ENCODE measurements at places on chromosomes 11 and 22.

DNA sequence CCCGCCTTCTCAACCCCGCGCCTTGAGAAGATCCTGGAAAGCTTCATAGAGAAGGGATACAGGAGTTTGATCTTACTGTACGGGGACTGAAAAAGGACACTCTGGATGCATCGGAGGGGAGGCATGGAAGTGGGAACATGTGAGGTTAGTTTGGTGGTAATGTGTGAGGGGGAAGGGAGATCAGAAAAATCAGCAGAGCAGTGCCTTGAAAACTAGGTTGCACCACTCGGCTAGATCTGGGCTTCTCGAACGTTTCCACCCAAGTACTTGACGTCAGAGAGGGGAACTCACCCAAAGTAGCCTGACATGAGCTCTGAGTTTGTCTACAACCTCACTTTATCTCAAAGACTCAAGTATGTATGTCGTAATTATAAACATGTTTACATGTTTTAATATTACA, 14.5 kb downstream of the USP35 start:
- DNase-seq: no peak

DNA sequence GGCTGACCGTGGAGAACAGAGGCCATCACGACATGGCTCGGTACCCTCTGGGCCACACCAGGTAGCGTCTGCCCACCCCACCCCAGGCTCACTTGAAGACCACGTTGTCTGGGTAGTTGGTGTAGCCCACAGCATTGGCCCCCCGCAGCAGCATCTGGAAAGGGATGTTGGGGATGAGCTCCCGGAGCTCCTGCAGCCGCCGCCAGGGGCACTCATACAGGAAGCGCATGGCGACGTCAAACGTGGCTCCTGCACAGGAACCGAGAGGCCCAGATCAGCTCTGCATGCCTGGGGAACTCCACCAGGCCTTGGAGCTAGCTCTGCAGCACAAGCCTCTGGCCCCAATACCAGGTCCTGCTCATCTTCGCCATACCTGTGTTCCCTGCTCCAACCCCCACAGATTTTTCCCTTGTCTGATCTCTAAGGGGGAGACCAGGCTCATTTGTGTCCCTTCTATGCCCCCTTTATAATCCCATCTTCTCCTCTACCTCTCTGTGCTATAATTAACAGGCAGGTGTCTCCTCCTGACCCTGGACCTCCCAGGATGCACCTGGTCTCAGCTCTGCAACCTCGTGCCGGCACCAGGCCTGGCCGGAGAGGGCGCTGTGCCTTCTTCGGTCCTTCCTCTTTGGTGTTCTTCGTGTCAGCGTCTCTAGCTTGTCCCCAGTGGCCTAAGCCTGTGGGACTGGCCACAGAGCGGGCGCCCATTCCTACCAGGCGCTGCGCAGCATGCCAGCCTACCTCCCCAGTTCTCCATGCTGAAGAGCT, 5.0 kb upstream of the LRFN4 start:
- DNase-seq: peak; percentile 30

- no peak for DNase-seq
Measured at GRCh38 chr11:48150213-48150612, 66.4 kb upstream of the OR4B1 start.

- no peak for DNase-seq
Measured at GRCh38 chr11:123303924-123304323, 108.9 kb upstream of the CLMP start.

GRCh38 chr11:17792161-17792560, 57.6 kb downstream of the KCNC1 start:
- no peak for DNase-seq

DNA sequence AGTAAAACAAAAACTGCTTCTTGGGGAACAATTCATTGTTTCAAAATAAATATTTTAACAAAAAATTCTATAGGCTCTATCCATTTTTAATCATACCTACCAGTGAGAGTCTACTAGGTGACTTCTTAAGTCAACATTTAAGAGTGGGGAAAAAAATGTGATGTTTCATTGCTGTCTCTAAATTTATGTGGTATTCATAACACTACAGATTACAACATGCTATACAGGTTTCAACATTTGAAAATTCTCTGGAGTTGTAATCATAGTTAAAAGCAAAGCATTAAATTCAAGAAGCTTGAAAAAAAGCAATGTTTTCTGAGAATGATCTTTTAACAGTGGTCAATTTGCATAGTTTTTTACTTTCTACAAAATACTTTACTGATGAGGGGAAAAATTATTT, 18.3 kb downstream of the SBF2 start:
- no peak for DNase-seq

GRCh38 chr11:16412525-16413172, 56.3 kb upstream of the SOX6 start:
- DNase-seq: no peak

GRCh38 chr11:111021131-111021530, 224.4 kb upstream of the POU2AF2 start:
- DNase-seq: peak; percentile 32

GRCh38 chr22:40511604-40512003, 124.9 kb downstream of the MRTFA start:
- no peak for DNase-seq

DNA sequence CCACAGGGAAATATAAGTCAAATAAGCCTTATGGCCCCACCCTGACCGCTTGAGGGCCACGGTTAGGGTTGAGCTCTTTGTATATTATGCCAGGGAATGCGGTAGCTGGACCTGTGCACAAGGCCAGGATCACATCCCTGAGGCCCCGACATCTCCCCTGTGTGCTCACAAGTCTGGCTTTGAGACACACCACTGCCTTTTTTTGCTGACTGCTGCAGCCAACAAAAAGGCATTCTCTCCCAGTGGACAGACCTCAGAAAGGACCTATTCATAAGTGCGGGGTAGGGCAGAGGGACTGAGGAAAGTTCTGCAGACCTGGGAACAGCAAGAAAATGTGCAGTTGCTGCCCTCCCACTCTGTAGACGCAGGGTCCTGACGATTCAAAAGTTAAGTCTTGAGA, 3.4 kb upstream of the SIDT2 start:
- DNase-seq: no peak

GRCh38 chr11:69376155-69377028, 82.4 kb downstream of the MYEOV start:
- DNase-seq: no peak

DNA sequence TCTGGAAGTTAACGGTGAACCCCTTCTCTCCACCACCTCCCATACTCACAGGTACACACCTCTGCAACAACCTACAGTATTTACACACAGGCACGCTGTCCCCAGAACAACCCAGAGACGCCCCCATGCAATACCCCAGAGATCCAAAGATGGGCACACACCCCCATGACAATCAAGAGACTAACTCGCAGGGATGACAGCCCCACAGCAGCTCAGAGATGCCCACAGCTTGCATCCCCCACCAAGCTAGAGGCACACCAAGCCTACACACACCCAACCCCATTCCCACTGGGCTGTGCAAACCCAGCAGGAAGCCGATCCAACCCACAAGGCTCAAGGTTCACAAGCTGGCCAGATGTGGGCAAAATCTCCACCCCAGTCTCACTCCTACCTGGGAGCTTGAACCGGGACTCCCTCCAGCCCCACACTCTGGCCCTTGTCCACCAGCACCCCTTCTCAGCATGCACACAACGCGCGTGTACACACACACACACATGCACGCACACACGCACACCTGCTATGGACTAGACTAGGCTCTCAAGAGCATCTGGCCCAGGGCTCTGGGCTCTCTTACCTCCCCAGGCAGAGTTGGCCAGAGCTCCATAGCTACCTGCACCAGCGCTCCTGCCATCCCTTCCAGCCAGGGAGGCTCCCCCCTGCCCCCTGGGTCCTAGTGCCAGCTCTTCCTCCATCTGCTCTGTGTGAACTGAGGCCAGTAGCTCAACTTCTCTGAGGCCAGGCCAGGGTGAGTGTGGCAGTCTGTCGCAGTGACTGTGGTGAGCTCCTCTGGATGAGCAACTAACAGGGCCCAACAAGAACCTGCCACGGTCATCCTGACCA, 11.5 kb downstream of the STARD10 start:
- DNase-seq: peak; percentile 45

DNA sequence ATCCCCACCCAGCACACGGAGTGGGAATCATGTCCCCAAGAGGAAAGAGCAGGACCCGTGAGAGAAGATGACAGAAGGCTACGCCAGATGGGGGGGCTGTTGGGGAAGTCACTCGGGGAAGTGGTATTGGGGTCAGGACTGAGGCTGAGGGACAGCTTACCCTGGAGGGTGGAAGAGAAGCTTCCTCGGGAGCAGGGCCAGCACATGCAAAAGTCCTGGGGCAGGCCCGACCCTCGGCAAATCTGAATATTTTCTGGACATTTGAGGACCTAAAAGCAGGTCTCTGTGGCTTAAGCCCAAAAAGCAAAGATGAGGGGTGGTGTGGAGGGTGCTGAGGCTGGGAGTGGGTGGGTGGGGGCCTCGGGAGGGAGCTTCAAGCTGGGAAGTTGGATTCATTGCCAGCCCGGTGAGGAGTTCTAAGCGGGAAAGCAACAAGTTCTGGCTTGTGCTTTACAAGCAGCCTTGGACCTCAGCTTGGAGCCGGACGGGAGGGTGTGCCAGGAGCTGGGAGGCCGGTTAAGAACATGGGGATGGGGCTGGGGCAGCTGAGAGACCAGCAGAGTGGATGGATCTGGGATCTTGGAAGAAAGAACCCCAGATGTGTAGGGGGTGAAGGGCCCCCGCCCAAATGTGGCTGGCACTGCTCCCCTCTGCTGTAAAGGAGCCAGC, 34.9 kb downstream of the GRAMD4 start:
- DNase-seq: no peak

DNA sequence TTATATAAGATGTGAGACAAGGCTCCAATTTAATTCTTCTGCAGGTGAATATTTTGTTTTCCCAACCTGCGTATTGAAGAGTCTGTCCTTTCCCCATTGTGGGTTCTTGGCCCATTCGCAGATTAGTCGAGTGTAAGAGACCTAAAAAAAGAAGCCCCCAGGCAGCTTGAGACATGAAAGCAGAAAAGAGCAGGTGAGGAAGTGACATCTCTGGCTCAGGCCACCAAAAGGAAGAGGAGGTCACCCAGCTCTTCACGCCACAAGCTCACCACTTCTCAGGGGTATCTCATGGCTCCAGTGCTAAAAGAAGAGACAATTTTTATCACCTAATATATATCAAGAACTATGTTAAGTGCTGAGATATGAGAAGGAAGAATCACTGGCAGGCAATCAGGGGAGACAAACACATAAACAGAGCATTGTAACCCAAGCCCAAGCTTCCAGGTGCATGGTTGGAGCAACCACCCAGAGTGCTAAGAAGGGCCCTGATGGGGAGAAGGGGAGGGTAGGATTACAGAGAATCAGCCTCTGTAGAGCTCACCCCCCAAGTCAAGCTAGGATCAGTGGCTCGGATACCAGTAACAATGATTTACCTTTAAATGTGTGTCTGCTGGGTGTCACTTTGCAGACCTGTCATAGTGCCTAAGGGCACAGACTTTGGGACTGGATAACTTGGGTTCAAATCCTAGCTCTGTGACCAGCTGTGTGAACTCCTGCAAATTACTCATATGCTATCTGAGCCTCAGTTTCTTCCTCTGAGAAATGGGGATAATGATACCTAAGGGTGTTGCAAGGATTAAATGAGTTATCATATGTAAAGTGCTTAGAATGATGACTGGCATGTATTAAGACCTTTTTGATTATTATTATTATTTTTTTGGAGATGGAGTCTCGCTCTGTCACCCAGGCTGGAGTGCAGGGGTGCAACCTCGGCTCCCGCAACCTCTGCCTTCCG, 39.2 kb downstream of the MCHR1 start:
- DNase-seq: no peak

GRCh38 chr22:32236970-32237369, 18.2 kb downstream of the SLC5A4 start:
- DNase-seq: no peak

- DNase-seq: no peak
Measured at GRCh38 chr11:106644824-106645223, 373.5 kb downstream of the GUCY1A2 start.

- no peak for DNase-seq
Measured at GRCh38 chr11:111833524-111833923, 37.9 kb downstream of the ALG9 start.

DNA sequence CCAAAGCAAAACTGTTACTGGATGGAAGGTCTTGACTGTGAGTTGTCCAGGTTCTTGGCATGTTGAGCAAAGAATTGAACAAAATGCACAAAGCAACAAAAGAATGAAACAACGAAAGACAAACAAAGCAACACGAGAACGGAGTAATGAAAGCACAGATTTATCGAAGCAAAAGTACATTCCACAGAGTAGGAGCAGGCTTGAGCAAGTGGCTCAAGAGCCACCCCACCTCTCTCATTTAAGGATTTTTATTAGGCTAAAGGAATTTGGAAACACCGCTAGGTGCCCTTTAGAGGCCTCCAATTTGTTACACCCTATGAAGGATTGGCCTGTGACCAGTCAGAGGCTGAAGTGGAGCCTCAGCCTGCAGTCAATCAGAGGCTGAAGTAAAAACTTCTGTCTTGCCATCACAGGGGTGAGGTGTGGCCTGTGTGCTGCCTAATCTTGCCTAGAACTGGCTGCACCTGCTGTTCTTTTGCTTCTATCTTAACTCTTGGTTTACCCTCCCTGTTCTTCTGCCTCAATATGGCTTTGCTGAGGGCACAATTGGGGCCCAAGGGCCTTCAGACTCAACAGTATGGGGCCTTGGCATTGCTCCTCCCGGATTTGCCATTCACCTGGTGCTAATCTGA, 59.4 kb upstream of the FTH1 start:
- no peak for DNase-seq

DNA sequence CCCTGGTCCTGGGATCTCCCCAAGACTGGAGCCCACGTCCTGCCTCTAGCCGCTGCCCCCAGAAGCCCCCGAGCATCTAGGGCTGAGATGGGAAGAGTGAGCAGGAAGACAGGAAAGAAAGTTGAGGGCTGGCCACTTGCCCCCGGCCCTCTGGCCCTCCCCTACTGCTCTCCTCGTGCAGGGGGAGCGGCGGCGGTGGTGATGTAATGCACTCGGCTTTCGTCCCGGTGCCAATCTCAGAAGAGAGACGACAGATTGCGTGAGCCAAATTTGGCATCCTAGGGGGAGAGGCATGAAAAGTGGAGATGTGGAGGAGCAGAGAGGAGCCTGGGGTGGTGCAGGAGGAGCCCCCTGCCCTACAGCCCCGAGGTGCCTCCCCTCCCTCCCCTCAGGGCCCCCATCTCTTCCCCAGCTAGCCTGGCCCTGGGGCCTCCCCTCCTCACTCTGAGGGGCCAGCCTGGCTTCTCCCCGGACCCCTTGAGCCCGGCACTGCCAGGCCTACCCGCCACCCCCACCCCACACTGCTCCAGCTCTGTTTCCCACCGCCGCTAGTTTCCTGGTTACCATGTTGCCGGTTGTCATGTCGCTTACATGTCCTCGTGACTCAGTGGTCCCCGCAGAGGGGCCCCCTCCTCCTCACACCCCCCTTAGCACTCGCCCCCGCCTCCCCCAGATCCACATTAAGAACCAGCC, 2.5 kb downstream of the KCNJ4 start:
- no peak for DNase-seq
